ENCODE measurements at places on chromosomes 11 and 22. TPM values are rescaled to one million over a fixed set of nuclear protein-coding genes. Genes with fewer than 3 reads are reported as not detected.

DNA sequence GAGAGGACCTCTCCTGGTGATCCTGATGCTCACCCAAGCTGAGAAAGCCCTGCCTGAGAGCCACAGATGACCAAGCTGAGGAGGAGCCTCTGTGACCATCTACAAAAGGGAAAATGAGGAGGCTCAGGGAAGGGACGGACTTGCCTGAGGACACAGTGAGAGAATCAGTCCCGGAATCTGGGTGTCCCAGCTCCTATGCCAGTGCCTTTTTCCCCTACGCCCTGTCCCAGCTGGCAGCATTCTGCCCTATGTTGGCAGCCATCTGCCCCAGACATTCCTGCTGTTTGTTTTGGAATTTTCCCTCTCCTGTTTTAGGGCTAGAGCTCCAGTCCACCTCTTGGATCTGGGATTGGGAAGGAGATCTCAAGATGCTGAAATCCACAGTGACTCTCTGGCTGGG is 54.6 kb downstream of the C11orf58 start:
- no peak for DNase-seq

DNA sequence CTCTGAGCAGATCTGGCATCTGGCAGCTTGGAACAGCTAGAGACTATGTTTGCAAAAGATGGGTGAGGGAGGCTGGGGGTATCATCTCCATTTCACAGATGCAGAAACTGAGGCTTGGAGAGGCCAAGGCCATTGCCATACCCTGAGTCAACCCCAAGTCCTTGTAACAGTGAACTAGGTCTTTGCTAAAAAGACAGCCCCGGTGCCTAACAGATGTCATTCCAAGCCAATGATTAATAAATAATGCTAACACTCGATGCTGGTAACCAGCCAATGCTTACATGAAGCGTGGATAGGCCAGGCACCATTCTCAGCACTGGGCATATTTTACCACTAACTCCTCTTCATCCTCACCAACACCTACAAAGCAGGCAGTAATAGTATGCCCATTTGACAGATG is 164.0 kb downstream of the MN1 start:
- DNase-seq: peak; percentile 7

Gene MMP11
- 38.1 TPM for polyA plus RNA-seq

- no peak for DNase-seq
Measured at GRCh38 chr11:14552089-14552488, 31.9 kb upstream of the PSMA1 start.

GRCh38 chr11:33317662-33318061 is 60.5 kb downstream of the HIPK3 start:
- no peak for DNase-seq

DNA sequence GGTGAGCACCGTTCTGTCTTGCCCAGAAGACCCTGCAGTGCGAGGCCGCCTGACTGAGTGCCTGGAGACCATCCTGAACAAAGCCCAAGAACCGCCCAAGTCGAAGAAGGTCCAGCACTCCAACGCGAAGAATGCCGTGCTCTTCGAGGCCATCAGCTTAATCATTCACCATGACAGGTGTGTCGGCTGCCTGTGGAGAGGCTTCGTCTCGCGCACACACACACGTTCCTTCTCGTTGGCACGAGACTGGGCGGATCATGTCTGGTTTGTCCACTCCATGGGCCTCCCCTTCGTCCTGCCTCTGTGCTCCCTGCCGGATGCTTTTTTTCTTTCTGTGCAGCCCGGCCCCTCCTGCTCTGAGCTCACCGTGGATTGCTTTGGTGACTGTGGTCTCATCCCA is 51.1 kb downstream of the MUC6 start:
- DNase-seq: no peak

Gene OR51B4
- polyA plus RNA-seq: not detected

GRCh38 chr11:76107971-76108370 is 98.3 kb downstream of the WNT11 start:
- no peak for DNase-seq

- no peak for DNase-seq
Measured at GRCh38 chr11:129819237-129819636, 3.6 kb downstream of the TMEM45B start.

GRCh38 chr22:49084206-49084605 is 743.5 kb downstream of the BRD1 start:
- DNase-seq: no peak

- DNase-seq: no peak
Measured at GRCh38 chr11:38972220-38972619, 2374.2 kb upstream of the RAG2 start.

DNA sequence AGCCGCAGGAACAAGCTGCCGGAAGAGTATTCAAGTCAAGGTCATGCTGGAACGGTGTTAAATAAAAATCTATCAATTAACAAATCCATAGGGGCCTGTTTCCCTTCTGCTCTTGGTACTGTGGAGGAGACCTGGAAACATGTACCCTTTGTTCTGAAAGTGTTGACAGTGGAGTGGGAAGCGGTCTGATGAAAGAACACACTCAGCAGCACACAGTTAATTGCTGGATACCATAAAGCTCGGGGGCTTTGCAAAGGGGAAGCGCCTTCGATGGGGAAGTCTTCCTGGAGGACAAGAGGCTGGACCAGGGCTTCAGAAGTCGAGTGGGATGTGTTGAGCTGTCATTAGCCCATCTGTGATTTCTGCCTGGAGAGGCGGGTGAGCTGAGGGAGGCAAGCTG is 112.5 kb upstream of the CLPB start:
- no peak for DNase-seq

- no peak for DNase-seq
Measured at GRCh38 chr22:40911772-40912171, 39.4 kb upstream of the RBX1 start.

GRCh38 chr11:126345759-126346585 is 9.5 kb upstream of the ST3GAL4 start:
- DNase-seq: no peak

- DNase-seq: no peak
Measured at GRCh38 chr11:68302256-68302655, 10.1 kb upstream of the LRP5 start.

GRCh38 chr11:16902182-16902581 is 112.0 kb downstream of the PLEKHA7 start:
- no peak for DNase-seq

GRCh38 chr11:36453678-36454077 is 56.4 kb downstream of the TRAF6 start:
- DNase-seq: no peak

DNA sequence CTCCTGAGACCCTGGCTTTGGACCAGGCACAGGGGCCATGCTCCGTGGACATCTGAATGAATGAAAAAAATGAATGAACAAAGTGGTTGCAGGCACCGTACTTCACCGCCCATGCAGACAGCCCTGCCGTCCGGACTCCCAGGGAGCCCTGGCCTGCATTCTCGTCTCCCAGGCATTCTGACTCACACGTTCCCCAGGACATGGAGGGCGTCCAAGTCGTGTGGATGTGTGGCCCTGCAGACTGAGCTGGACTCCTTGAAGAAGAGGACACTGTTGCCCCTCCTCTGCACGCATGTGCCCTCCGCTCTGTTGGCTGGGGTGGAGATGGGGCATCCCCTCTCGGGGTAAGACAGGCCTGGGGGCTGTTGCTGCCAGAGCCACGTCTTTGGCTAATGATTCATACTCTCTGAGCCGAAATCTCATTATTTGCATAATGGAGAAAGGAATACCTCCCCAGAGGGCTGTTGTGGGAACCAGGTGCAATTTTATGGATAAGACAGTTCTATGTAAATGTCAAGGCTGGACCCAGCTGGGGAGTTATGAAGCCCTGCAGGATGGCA is 49.7 kb downstream of the RTL6 start:
- DNase-seq: peak; percentile 71

Gene DDIAS
- polyA plus RNA-seq: 4.4 TPM

Gene KLHL35
- 1.7 TPM for polyA plus RNA-seq

GRCh38 chr11:34358258-34358727 is 483 bp upstream of the ABTB2 start:
- no peak for DNase-seq

DNA sequence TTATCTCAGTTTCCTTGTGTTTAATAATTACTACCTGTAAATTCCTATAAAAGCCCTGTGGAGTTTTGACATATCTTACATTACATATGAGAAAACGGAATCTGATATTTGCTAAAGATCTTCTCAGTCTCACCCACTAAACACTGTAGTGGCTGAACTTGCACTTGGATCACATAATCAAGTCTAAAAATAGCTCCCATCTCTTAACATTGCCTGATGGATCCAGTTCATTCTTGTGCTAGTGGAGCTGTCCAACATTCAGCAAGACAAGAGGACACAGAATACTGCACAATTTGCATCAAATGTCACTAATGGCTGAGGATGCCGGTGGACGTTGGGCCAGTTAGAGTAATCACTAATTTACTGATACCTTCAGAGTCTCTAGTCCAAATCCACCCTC is 569.9 kb upstream of the ANO5 start:
- no peak for DNase-seq

GRCh38 chr22:48396091-48396784 is 1431.4 kb downstream of the BRD1 start:
- DNase-seq: no peak

DNA sequence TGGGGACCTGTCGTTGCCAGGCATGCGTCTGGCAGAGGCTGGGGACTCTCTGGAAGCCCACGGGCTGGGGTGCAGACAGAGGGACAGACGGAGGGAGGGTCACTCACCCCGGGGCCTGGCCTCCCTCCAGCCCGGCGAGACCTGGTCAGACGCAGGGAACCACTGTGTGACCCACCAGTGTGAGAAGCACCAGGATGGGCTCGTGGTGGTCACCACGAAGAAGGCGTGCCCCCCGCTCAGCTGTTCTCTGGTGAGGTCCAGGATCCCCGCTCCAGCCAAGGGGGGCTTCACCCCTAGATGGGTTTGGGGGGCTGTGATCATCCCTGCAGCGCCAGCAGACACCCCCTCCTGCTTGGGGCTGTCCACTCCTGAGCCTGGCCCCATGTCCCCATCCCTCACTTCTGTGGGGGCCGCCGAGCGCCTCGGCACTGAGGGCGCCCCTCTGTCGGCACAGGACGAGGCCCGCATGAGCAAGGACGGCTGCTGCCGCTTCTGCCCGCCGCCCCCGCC is 23.6 kb upstream of the MUC5B start:
- no peak for DNase-seq

Gene NELL1
- not detected for polyA plus RNA-seq

- no peak for DNase-seq
Measured at GRCh38 chr11:108787105-108787504, 122.2 kb downstream of the DDX10 start.

GRCh38 chr11:11069841-11070835 is 212.3 kb upstream of the ZBED5 start:
- DNase-seq: no peak

DNA sequence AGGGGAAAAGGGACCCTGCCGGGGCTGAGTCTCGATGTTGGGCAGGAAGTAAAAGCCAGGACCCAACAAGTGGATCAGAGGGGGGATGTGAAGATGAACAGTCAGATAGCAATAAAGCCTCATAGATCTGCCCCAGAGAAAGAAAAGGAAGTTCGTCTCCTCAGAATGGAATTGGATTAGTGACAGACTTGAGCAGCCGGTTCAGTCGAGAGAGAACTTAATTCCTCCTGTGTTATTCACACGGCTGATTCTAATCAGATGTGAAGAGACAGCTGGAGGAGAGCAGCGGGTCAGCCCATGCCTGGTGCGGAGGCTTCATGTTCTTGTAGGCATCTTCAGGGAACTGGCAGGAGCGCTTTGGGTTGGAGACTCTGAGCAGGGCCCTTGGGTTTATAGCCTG is 29.3 kb upstream of the CABP7 start:
- no peak for DNase-seq

GRCh38 chr11:48051217-48051830 is 71.0 kb downstream of the PTPRJ start:
- DNase-seq: no peak

Gene TRAPPC4
- 167 TPM for polyA plus RNA-seq

- no peak for DNase-seq
Measured at GRCh38 chr11:46387919-46388618, 3.5 kb downstream of the CHRM4 start.

Gene TSSK2
- not detected for polyA plus RNA-seq

DNA sequence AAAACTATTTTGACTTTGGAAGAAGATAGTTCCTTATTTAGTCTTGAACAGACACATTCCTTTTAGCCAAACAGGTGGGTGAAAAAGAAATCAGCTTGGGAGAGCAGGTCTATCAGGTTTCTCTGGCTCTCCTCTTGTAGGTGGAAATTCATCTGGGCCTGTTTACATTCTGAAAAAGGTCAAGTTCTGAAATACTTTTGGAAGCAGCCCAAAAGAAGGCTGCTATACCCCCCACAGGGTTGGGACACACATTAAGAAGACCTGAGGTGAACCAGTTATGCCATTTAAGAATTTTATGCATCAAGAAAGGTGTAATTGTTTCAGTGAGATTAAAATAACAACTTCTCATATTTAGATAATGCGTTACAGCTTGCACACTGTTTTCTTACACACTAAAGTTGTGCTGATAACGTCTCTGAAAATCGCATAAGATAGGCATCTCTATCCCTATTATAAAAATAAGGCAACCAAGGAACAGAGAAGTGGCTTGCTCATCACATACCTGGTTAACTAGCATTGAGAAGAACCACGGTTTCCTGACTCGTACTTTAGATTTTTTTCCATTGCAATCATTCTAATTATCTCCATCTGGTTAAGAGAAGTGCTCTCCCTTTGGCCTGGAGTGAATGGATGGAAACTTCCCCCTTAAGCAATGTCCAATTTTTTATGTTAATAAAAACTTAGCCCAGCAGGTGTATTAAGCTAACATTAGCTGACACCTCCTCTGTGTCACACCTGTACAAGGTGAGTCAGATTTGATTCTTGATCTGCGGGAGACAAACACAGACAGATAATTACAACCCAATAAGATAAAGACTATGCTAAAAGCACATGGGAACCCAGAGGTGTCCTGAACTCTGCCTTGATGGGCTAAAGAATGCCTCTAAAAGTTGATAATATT is 60.5 kb upstream of the UCP3 start:
- DNase-seq: peak; percentile 60

DNA sequence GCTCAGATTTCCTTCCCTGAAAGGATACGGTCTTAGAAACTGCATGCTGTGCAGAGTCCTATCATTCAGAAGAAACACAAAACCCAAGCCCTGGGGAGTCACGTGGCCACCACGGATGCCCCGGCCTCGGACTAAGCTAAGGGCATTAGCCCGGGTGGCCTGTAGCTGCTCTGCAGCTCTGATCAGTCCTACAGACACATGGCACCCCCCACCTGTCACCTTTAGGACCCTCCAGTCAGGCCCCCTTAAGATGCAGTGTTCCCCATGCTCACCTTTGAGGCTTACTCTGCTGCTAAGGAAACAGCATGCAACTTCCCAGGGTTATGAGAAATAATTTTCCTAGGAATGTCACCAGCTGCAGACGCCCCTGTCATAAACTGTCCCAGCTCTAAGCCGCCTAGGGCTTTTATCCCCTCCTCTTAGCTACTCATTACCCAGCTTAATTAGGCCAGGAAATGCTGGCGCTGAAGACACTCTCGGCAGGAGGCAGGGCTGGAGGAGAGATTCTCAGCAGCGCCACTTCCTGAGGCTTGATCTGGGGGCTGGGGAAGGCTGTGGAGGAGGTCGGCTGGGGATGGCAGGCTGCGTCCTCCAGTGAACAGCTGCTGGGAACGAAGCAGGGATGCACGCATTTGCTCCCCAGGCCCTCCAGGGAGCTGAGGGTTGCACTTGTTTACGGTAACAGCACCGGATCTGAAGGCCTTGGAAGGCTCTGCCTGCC is 47.2 kb upstream of the ADA2 start:
- no peak for DNase-seq

Gene RASL10A
- polyA plus RNA-seq: not detected

Gene GDPD4
- not detected for polyA plus RNA-seq

Gene CRYBB2
- 0.92 TPM for polyA plus RNA-seq

Data from BJ (cell line).